Natural killer cell (primary cell): ENCODE measurements at places on chromosomes 2 and 18.

DNA sequence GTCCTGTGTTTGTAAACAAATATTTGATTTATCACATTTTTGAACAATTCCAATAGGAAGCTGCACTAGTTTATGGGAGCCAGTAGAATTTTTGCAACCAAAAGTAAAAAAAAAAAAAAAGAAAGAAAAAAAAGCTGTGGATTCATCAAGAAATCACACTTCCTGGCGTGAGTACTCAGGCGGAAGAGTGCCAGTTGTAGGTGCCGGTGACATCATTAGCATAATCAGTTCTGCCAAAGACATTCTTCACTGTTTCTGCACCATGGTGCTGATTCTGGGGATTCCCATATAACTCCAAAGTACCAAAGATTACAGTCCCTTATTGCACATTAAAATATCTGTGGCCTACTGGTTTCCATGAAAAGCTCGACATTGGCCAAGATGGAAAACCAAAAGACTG, 32.8 kb downstream of the RAPGEF4 start:
- no peaks in the 10 kb centered on the region for H3K36me3 ChIP-seq
- H3K4me1 ChIP-seq = no peaks in the 10 kb centered on the region
- H3K27ac ChIP-seq = no peak overlapping the region
- no peak overlapping the region for H3K4me3 ChIP-seq
- DNase-seq = no peak
- no peaks in the 10 kb centered on the region for H3K27me3 ChIP-seq

DNA sequence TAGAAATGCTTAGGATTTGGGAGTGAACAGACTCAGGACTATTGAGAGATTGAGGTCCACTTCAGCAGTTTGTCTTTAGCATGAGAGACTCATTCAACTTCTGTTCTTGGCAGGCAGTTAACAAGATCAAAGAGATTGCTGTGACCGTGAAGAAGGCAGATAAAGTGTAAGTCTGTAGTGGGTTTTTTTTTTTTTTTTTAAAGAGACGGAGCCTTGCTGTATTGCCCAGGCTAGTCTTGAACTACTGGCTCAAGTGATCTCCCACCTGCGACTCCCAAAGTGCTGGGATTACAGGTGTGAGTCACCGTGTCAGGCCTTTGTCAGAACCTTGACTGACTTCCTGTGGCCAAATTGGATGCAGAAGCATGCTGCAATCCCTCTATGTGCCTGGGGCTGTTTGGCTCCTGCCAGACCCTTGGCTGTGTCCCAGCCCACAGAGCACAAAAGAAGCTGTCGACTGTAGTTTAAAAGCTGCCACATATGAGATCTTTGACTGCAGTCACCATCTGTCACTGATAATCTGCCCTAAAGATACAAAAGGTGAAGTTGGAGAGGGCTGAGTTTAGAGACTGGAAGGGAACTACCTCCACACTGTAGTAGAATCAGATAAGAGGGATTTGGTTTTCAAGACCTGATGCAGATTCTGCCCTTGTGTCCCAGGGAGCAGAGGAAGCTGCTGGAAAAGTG, 9.9 kb downstream of the CCT7 start:
- H3K4me3 ChIP-seq = no peak overlapping the region
- H3K36me3 ChIP-seq = peaks cover 85% of the 10 kb centered on the region

- no peaks in the 10 kb centered on the region for H3K27me3 ChIP-seq
- H3K4me1 ChIP-seq = no peaks in the 10 kb centered on the region
- no peak overlapping the region for H3K27ac ChIP-seq
- H3K4me3 ChIP-seq = no peak overlapping the region
- H3K36me3 ChIP-seq = no peaks in the 10 kb centered on the region
Observed at GRCh38 chr2:109436610-109437225, 177.0 kb downstream of the SEPTIN10 start.

GRCh38 chr18:77069482-77069881, 63.1 kb downstream of the MBP start:
- H3K27me3 ChIP-seq = no peaks in the 10 kb centered on the region
- no peak for DNase-seq
- H3K4me1 ChIP-seq = peaks cover 99% of the 10 kb centered on the region

- H3K27ac ChIP-seq = no peak overlapping the region
- H3K36me3 ChIP-seq = no peaks in the 10 kb centered on the region
- H3K4me1 ChIP-seq = no peaks in the 10 kb centered on the region
- no peak for DNase-seq
- H3K4me3 ChIP-seq = no peak overlapping the region
Observed at GRCh38 chr2:174645296-174645695, 47.7 kb upstream of the WIPF1 start.

DNA sequence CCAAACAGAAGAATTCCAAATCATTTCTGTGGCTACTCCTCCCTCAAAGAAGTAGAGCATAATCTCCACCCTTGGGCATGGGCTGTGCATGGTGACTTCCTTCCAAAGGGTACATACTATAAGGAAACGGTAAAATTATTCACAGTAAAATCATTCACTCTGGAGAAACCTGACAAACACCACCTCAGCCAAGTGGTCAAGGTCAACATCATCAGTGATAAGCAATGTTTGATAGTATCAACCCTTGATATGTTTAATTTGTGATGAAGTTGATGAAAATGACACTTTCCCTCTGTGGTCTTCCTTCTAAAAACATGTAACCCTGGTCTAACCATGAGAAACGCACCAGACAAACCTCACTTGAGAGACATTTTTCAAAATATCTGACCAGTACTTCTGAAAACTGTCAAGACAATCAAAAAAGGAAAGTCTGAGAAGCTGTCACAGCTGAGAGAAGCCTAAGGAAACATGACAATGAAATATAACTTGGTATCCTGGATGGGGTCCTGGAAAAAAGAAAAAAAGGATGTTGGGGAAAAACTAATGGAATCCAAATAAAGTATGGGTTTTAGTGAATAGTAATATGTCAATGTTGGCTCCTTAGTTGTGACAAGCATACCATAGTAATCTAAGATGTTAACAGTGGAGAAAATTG, 9.4 kb upstream of the TXNDC2 start:
- H3K4me1 ChIP-seq = no peaks in the 10 kb centered on the region
- DNase-seq = no peak
- no peak overlapping the region for H3K27ac ChIP-seq
- no peaks in the 10 kb centered on the region for H3K27me3 ChIP-seq
- H3K36me3 ChIP-seq = no peaks in the 10 kb centered on the region

- H3K27ac ChIP-seq = no peak overlapping the region
- H3K36me3 ChIP-seq = no peaks in the 10 kb centered on the region
- H3K4me3 ChIP-seq = no peak overlapping the region
- DNase-seq = no peak
Observed at GRCh38 chr2:23434721-23435121, 49.7 kb downstream of the KLHL29 start.

DNA sequence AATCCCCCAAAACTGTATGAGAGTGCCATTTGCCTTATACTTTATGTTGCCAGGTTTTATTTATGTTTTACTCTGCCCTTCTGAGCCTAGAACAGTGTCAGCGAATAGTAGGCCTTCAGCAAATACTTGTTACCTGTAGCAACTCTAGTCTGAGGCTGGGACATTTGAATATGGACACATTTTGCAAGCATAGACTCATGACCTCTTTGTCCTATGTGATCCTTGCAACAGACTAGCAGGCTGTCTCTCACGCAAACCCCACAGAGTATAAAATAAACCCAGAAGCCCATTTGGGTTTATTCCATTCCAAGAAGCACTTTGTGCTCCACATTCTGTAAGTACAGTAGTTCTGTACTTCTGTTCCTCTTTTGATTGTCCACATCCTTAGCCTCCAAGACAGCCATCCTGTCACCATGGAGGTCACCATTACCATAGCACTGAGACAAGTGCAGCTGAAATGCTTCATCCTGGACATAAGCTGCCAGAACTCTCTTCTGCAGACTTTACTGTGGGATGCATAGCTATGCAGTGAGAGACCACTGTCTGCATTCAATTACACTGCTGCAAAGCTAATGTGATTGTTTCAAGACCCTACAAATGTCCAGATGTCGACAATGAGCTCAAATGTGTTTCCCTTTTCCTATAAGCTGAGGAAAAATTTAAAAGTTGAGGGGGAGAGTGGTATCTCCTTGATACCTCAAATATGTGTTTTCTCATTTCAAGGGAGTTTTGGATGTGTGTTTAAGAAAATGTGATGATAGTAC, 425.7 kb downstream of the PID1 start:
- no peaks in the 10 kb centered on the region for H3K36me3 ChIP-seq
- no peaks in the 10 kb centered on the region for H3K4me1 ChIP-seq
- H3K27me3 ChIP-seq = no peaks in the 10 kb centered on the region
- H3K4me3 ChIP-seq = no peak overlapping the region

DNA sequence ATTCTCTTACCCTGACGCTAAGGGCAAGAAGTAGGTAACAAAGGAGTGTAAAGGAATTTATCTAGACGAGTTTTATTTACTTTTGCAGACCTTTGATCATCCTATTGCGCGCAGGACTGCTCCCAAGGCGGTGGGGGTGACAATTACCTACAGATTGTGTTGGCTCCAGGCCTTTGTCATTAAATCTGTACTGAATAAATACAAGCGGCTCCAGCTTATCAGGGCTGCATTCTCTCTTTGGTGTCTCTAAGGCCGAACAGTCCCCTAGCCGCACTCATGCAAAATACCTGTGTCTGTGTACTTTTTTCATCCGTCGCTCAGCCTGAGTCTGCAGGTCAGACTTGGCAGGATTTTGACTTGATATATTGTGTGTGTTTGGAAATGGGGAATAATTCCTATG, 57.9 kb upstream of the DYSF start:
- H3K27ac ChIP-seq = no peak overlapping the region
- H3K4me1 ChIP-seq = no peaks in the 10 kb centered on the region
- no peaks in the 10 kb centered on the region for H3K27me3 ChIP-seq
- H3K4me3 ChIP-seq = no peak overlapping the region
- no peak for DNase-seq
- peaks cover 62% of the 10 kb centered on the region for H3K36me3 ChIP-seq

DNA sequence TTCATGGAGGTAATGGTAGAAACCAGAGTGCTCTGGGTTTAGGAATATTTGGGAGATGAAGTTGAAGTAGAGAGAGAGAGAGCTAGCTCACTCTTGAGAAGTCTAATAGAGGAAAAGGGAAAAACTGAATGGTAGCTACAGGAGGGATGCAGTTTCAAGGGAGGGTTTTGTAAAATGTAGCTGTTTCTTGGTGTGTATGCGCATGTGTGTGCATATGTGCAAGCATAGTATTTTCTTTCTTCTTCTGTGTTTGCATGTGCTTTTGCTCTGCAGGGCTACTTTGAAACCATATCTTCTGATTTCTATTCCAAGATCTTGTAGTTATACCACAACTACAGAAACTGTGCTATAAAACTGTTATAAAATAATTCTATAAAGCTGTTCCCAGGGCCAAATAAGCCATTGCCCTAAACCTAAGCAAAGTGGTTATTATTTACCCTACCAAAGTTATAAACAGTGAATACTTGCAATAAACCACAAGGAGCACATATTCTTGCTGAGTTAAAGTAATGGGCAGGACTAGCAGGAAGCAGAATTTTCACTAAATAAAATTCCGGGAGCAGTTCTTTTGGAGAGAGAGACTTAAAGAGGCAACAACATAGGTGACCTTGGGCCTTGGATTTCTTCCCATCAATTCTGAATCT, 145.3 kb upstream of the ZNF521 start:
- DNase-seq = no peak
- no peaks in the 10 kb centered on the region for H3K36me3 ChIP-seq
- no peak overlapping the region for H3K4me3 ChIP-seq
- H3K4me1 ChIP-seq = no peaks in the 10 kb centered on the region
- H3K27me3 ChIP-seq = no peaks in the 10 kb centered on the region
- no peak overlapping the region for H3K27ac ChIP-seq

- H3K27me3 ChIP-seq = no peaks in the 10 kb centered on the region
Observed at GRCh38 chr2:11833601-11834000, 87.2 kb downstream of the LPIN1 start.

- no peak overlapping the region for H3K4me3 ChIP-seq
- H3K27ac ChIP-seq = no peak overlapping the region
- no peaks in the 10 kb centered on the region for H3K36me3 ChIP-seq
- H3K4me1 ChIP-seq = peaks cover 13% of the 10 kb centered on the region
- no peaks in the 10 kb centered on the region for H3K27me3 ChIP-seq
- DNase-seq = no peak
Observed at GRCh38 chr18:10035281-10035991, 121.6 kb downstream of the VAPA start.

- no peaks in the 10 kb centered on the region for H3K27me3 ChIP-seq
- H3K27ac ChIP-seq = no peak overlapping the region
- no peaks in the 10 kb centered on the region for H3K36me3 ChIP-seq
- H3K4me1 ChIP-seq = no peaks in the 10 kb centered on the region
- H3K4me3 ChIP-seq = no peak overlapping the region
Observed at GRCh38 chr18:32530947-32531651, 60.4 kb upstream of the GAREM1 start.

GRCh38 chr2:137872577-137872976, 91.7 kb upstream of the HNMT start:
- H3K27ac ChIP-seq = no peak overlapping the region
- no peaks in the 10 kb centered on the region for H3K4me1 ChIP-seq
- DNase-seq = no peak

- no peaks in the 10 kb centered on the region for H3K36me3 ChIP-seq
- no peaks in the 10 kb centered on the region for H3K27me3 ChIP-seq
- no peak for DNase-seq
- H3K4me1 ChIP-seq = no peaks in the 10 kb centered on the region
- no peak overlapping the region for H3K4me3 ChIP-seq
Observed at GRCh38 chr2:167769020-167769419, 478.4 kb downstream of the STK39 start.

DNA sequence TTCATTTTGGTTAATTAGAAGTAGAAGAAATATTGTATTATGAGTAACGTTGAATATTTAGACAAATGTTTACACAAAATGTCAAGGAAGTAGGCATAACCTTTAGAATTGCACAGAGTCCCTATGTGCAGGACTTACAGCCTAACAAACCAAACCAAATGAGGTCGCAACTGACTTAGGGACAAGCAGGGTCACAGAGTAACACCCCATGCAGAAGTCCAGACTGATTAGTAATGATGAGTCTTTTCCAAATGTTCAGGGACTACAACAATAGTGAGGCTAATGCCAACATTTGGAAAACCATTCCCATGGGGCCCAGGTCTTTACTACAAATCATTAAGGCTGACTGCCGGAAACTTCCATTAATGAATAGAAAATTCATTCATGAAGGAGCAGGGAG, 452.5 kb upstream of the CHAC2 start:
- no peak overlapping the region for H3K27ac ChIP-seq
- no peak for DNase-seq
- no peak overlapping the region for H3K4me3 ChIP-seq
- no peaks in the 10 kb centered on the region for H3K4me1 ChIP-seq

GRCh38 chr2:196399722-196400691, 228.6 kb upstream of the STK17B start:
- H3K4me1 ChIP-seq = no peaks in the 10 kb centered on the region
- DNase-seq = no peak
- H3K36me3 ChIP-seq = no peaks in the 10 kb centered on the region
- no peaks in the 10 kb centered on the region for H3K27me3 ChIP-seq
- no peak overlapping the region for H3K27ac ChIP-seq

DNA sequence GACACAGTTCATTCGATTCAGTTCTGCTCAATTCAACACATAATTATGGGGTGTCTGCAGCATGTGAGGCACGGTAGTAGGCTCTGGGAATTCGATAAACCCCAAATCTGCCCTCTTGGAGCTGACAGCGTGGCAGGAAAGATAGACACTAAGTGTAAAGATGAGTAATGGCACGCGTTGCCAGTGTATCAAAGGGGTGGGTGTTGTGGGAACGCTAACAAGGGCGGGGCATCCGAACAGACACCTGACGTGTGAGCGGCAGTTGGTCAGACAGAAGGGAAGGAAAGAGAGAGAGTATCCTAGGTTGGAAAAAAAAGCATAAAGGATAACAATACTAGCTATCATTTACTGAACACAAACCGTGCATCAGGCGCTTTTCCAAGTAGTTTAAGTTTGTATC, 125.7 kb upstream of the HAAO start:
- H3K27ac ChIP-seq = no peak overlapping the region
- no peaks in the 10 kb centered on the region for H3K27me3 ChIP-seq
- no peaks in the 10 kb centered on the region for H3K36me3 ChIP-seq
- no peak for DNase-seq
- H3K4me3 ChIP-seq = no peak overlapping the region
- no peaks in the 10 kb centered on the region for H3K4me1 ChIP-seq
